ENCODE measurements at places on chromosomes 4 and X. TPM values are rescaled to one million over a fixed set of nuclear protein-coding genes. Genes with fewer than 3 reads are reported as not detected.

The GLRA2 gene
- not detected for total RNA-seq

GRCh38 chrX:134634691-134635090 is 23.6 kb downstream of the PLAC1 start:
- H3K4me3 ChIP-seq, result no peak overlapping the region
- H3K27ac ChIP-seq, result peak overlapping the region; percentile 19
- DNase-seq, result peak; percentile 56
- H3K4me1 ChIP-seq, result no peaks in the 10 kb centered on the region
- H3K36me3 ChIP-seq, result no peaks in the 10 kb centered on the region
- no peaks in the 10 kb centered on the region for H3K27me3 ChIP-seq

GRCh38 chr4:48739560-48740019 is 40.5 kb downstream of the FRYL start:
- no peak for DNase-seq
- H3K4me1 ChIP-seq, result no peaks in the 10 kb centered on the region
- H3K4me3 ChIP-seq, result no peak overlapping the region
- no peak overlapping the region for H3K27ac ChIP-seq

- no peak for DNase-seq
- no peaks in the 10 kb centered on the region for H3K27me3 ChIP-seq
- no peaks in the 10 kb centered on the region for H3K4me1 ChIP-seq
- H3K27ac ChIP-seq, result no peak overlapping the region
Observed at GRCh38 chr4:73732759-73733431, 7.5 kb upstream of the CXCL8 start.

GRCh38 chr4:68858039-68858438 is 42.2 kb downstream of the UGT2B10 start:
- no peak for DNase-seq
- H3K27ac ChIP-seq, result no peak overlapping the region
- no peak overlapping the region for H3K4me3 ChIP-seq
- H3K36me3 ChIP-seq, result no peaks in the 10 kb centered on the region

- H3K4me1 ChIP-seq, result no peaks in the 10 kb centered on the region
- no peak overlapping the region for H3K4me3 ChIP-seq
- no peak for DNase-seq
- H3K27ac ChIP-seq, result no peak overlapping the region
- H3K36me3 ChIP-seq, result no peaks in the 10 kb centered on the region
Observed at GRCh38 chr4:28822163-28822562, 1898.0 kb upstream of the PCDH7 start.

The CFI gene
- total RNA-seq, result not detected

DNA sequence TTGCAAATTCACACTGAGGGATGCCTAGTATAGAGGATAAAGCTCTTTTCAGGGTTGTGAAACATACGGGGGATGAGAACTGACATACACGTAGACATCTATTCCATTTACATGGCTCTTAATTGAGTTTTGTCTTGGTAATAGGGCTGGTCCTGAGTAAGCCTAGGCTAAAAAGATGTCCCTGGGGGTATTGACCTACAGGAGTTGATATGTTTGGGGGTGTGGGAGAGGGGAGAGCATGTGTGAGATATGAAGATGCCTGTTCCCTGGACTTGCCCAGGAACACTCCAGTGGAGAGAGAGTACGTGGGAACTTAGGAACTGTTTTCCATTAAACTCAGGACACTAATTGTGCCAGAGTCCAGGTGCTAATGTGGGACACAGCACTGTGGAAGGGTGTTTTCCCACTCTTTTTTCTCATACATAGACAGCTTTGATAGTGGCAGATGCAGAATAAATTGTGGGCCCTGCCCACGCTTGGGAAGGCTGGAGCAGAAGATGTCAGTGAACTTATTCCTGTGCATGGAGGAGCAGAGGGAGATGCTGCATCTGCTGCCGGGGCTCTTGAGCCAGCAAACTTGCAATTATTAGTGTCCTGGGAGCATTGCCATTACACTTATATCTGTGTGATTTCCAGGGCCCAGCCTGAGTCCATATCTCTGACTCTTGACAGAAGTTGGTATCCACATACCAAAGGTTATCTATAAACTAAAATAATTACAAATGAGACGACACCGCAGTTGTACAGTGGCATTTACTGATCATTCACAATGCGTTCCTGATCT is 20.7 kb downstream of the SYNPO2 start:
- no peak overlapping the region for H3K4me3 ChIP-seq
- DNase-seq, result no peak
- H3K4me1 ChIP-seq, result peaks cover 18% of the 10 kb centered on the region
- H3K27me3 ChIP-seq, result no peaks in the 10 kb centered on the region
- H3K27ac ChIP-seq, result no peak overlapping the region

The RNF128 gene
- 17.5 TPM for total RNA-seq

DNA sequence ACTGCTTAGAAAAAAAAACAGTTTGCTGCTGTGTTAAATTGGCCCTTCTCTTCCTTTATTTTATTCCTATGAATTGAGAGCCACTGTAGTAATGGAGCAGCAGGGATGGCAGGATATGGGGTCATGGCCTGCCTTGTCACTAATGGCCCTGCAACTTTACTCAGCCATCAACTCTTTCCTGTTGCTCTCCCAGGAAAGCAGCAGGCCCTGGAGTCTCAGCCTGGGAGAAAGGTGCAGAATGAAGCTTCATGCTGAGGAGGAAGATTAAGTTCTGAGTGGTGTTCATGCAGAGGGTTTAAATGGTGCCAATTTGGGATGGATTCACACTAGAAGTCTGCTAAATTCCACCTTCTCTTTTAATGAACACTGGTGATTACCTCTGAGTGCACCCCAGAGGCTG is 285.6 kb downstream of the GPAT3 start:
- H3K27me3 ChIP-seq, result no peaks in the 10 kb centered on the region
- H3K4me1 ChIP-seq, result no peaks in the 10 kb centered on the region
- no peak for DNase-seq
- no peak overlapping the region for H3K27ac ChIP-seq

DNA sequence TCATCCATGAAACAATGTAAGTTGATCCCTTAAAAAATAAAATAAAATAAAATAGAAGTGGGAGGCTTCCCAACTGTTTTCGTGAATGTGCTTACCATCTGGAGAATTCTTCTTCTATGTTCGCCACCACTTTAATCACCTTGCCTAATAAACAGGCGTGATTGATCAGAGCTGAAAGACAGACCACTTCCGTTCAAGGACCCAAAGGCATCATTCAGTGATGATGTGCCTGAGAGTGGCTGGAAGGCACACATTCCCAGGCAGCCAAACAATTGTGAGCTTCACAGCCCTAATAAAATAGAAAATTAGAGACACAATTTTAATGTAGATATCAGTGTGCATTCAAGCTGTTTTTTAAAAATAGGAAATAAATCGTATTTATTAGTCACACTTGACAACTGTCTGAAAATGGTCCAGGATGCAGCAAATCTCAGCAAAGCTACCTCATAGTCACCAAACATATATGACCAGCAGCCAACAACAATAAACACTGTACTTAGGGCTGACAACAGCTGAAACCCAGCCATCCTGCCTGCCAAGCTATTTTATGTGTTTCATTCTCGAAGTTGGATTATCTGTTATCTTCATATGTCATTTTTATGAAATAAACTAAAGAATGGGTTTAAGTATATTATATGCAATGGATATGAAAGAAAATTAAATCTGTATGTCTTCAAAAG is 163.2 kb upstream of the FAM9B start:
- H3K27ac ChIP-seq, result no peak overlapping the region
- no peak overlapping the region for H3K4me3 ChIP-seq
- no peaks in the 10 kb centered on the region for H3K36me3 ChIP-seq
- H3K4me1 ChIP-seq, result no peaks in the 10 kb centered on the region

The SYTL5 gene
- total RNA-seq, result 8.4 TPM

DNA sequence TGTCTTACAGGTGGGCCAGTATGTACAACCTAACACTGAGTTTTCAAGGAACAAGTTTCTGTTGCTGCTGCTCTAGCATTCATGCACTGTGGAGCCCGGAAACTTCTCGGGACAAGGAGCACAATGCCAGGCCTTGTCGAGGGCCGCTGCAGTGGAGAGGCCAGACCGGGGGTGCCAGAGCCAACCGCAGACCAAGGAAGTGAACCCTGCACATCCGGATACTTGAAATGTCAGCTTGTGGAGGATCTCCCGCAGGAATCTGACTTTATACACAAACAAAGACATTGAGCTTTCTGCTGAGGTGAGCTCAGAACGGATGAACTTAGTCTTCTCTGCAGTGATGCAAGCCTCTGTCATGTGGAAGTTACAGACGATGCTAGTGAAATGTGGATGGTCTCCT is 99.5 kb downstream of the ZNF827 start:
- no peaks in the 10 kb centered on the region for H3K27me3 ChIP-seq
- H3K4me3 ChIP-seq, result no peak overlapping the region
- peak; percentile 74 for DNase-seq
- no peak overlapping the region for H3K27ac ChIP-seq
- peaks cover 13% of the 10 kb centered on the region for H3K4me1 ChIP-seq

DNA sequence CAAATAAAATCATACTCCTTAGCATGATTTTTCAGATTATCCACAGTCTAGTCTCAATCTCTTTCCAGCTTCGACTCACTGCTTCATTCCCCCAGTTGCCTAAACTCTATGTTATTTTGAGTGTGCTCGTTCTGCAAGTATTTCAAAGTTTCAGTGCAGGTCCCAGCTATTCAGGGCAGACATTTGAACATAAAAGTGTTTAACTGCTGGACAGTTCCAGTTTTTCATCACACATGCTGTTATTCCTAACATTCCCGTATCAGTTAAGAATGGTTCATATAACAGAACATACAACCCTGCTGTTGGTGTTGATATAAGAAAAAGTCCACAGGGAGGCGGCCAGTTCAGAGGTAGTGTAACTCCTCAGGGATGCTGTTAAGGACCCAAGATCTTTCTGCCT is 113.3 kb downstream of the SLIT2 start:
- no peak for DNase-seq
- no peak overlapping the region for H3K27ac ChIP-seq
- H3K27me3 ChIP-seq, result no peaks in the 10 kb centered on the region
- H3K4me1 ChIP-seq, result no peaks in the 10 kb centered on the region
- no peaks in the 10 kb centered on the region for H3K36me3 ChIP-seq

DNA sequence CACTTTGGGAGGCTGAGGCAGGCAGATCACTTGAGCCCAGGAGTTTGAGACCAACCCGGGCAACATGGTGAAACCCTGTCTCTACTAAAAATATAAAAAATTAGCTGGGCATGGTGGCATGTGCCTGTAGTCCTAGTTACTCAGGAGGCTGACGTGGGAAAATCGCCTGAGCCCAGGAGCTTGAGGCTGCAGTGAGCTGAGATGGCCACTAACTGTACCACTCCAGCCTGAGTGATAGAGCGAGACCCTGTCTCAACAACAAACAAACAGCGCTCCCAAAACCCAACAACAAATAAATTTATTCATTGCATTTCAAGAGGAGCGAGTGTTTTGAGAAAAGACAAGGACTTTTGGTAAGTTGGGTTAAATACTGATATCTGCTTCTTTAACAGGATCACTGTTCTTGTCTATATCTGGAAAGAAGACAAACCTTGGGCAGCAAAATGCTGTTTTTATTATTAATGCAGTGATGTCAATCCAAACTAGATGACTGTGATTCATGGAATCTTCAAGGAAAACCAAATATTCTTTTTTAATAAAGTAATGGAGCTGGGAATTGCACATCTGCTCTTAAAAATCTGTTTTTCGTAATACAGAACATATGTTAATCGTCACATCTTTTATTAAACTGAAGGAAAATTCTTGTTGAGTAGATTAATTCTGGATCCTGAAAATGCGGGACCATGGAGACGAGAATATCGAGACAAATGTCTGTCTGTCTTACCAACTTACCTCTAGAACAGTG is 90.8 kb upstream of the LIMCH1 start:
- no peak for DNase-seq
- H3K4me3 ChIP-seq, result no peak overlapping the region
- no peaks in the 10 kb centered on the region for H3K4me1 ChIP-seq
- no peak overlapping the region for H3K27ac ChIP-seq
- no peaks in the 10 kb centered on the region for H3K27me3 ChIP-seq

- no peaks in the 10 kb centered on the region for H3K4me1 ChIP-seq
- H3K4me3 ChIP-seq, result no peak overlapping the region
- H3K27me3 ChIP-seq, result no peaks in the 10 kb centered on the region
Observed at GRCh38 chr4:52358883-52359321, 300.2 kb downstream of the USP46 start.

GRCh38 chr4:183411291-183411861 is 33.1 kb upstream of the CDKN2AIP start:
- no peak overlapping the region for H3K27ac ChIP-seq
- H3K27me3 ChIP-seq, result no peaks in the 10 kb centered on the region
- no peaks in the 10 kb centered on the region for H3K36me3 ChIP-seq
- H3K4me3 ChIP-seq, result no peak overlapping the region
- no peak for DNase-seq
